CD4-positive, alpha-beta T cell treated with Interleukin-6 at 100 ng/mL for 8 hours (primary cell): ENCODE measurements at places on chromosomes 11 and 22.

GRCh38 chr11:30445056-30445455 is 122.2 kb downstream of the ARL14EP start:
- DNase-seq: no peak

- no peak for DNase-seq
Observed at GRCh38 chr11:114566276-114566675, 6.6 kb upstream of the NXPE1 start.

GRCh38 chr11:71060391-71060791 is 192.0 kb downstream of the SHANK2 start:
- no peak for DNase-seq

- DNase-seq: no peak
Observed at GRCh38 chr11:129972611-129973010, 30.0 kb downstream of the PRDM10 start.

GRCh38 chr11:132910011-132910760 is 622.1 kb downstream of the OPCML start:
- no peak for DNase-seq
